ENCODE measurements at places on chromosomes 1 and 21.

DNA sequence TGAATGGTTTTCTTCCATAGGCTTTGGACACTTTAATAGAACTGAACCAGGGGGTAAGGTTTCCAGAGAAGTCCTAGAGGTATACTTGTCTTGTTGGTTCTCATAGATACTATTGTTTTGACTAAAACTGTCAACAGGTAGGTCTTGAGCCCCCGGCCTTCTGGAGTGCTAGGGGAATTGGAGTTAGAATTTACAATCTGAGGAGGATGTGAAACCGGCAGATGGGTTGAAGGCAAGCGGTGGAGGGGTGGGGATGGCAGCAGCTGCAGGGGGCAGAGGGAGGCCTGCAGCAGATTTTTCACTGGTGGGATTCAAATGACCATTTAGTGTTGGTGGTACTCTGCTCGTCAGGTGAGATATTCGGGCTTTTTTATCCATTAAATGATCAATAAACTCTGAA, 4.3 kb upstream of the CD1D start:
- no peak for DNase-seq

DNA sequence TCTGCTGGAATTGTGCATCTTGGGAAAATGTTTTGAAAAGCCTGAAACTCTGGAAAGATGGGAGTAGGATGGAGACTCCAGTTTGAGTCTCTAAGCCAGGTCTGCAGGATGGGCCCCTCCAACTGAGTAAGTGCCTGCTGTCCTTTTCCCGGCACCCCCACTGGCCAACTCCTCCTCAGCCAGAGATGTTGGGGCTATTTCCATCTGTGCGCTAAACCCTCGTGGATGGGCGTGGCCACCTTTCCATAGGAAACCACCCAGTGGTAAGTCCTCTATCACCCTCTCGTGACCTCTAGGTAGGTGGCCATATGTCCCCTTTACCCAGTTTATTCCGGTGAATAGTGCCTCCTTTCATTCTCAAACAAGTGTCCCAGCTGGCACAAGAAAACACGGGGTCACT, 250.9 kb downstream of the TOMM20 start:
- DNase-seq, result no peak

DNA sequence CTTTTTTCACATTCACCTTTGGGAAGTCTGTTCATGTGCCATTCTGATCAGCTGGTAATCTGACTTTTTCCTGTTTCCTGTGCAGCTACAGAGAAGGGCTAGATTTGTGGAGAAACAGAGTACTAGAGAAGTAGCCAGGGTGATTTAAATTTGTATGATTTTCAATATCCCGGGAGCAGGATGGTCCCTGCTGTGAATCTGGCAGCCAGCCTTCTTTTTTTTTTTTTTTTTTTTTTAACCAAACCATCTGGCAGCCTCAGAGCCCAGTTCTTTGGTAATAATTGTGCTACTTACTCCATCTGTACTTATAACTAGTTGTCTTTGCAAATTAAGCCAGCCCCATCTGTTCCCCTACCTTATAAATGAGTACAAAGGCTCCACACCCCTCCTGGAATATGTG, 248.6 kb upstream of the DEPDC1 start:
- DNase-seq, result no peak

DNA sequence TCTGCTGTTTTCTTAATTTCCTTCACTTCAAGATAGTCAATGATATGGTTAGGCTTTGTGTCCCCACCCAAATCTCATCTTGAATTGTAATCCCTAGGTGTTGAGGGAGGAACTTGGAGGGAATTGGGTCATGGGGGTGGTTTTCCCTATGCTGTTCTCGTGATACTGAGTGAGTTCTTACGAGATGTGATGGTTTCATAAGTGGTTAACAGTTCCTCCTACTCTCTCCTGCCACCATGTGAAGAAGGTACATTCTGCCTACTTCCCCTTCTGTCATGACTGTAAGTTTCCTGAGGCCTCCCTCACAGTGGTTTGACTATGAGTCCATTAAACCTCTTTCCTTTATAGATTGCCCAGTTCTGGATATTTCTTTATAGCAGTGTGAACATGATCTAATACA, 74.0 kb upstream of the SAMSN1 start:
- DNase-seq, result no peak

DNA sequence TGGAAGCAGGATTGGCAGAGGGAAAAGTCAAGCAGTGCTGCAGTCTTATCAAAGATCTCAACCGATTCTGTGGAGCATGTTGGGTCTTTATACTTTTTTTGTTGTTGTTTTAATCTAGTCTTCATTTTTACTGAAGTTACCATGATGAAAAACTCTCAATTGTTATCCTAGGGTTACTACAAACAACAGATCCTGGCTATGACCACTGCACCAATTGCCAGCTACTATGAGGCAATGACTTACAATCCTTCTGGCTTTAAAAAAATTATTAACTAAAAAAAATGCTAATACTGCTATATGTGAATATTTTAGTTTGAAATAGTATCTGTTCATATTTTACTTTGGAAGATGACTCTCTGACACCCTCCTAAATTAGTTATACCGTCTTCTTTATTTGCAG, 145.9 kb downstream of the CNIH3 start:
- DNase-seq, result no peak
